Activated CD4-positive, alpha-beta T cell treated with anti-CD3 and anti-CD28 coated beads, Interleukin-2, amount 50 U/mL, for 24 hours (primary cell): ENCODE measurements at places on chromosomes 11 and 22.
A peak's percentile ranks its signal among the peaks of the same experiment; 100 is the strongest.

DNA sequence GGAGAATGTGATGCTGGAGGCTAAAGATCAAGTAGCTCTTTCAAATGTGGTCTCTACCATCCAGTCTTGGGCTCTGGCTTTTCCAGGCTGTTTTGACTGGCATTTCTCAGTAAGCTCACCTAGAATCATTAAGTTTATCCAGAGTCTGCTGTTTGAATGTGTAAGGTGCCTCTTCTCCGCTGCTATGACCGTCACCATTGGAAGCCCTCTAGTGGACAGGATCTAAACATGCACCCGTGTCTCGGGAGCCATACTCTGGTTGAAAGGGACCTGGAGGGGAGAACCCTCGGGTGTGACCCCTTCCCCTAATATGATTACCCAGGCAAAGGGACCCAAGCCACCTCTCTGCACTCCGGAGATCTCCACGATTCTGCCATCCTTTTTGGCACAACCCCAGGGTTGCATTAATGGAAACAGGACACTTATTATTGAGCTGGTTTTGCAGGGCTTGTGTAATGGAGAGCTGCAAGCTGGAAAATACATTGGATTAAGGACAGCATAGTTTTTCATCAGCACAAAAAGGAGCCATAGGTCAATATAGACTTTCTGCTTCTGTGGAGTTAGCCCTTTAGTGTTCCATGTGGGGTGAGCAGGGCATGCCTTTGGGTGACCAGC is 191.0 kb upstream of the LARGE1 start:
- DNase-seq = peak; percentile 0

- DNase-seq = no peak
Observed at GRCh38 chr11:70805243-70805642, 406.9 kb downstream of the CTTN start.

DNA sequence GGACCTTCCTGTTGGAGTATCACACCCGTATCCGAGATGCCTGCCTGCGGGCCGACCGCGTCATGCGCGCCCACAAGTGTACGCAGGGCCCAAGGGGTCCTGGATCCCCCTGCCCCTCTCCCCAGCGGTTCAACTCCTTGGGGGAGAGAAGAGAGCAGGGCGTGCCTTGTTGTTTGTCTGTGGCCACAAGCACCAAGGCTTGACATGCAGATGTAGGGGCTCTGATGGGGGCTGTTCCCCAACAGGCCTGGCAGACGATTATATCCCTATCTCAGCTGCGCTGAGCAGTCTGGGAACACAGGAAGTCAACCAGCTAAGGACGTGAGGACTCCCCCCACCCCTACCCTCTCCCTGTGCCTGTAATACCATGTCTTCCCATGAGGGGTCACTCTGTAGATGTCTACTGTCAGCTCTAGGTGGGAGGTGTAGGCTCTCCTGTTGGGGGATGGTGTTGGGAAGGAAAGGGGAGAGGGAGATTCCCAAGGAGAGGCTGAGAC is 6.8 kb downstream of the CFL1 start:
- DNase-seq = no peak

GRCh38 chr11:2089536-2090165 is 49.5 kb downstream of the IGF2 start:
- no peak for DNase-seq

DNA sequence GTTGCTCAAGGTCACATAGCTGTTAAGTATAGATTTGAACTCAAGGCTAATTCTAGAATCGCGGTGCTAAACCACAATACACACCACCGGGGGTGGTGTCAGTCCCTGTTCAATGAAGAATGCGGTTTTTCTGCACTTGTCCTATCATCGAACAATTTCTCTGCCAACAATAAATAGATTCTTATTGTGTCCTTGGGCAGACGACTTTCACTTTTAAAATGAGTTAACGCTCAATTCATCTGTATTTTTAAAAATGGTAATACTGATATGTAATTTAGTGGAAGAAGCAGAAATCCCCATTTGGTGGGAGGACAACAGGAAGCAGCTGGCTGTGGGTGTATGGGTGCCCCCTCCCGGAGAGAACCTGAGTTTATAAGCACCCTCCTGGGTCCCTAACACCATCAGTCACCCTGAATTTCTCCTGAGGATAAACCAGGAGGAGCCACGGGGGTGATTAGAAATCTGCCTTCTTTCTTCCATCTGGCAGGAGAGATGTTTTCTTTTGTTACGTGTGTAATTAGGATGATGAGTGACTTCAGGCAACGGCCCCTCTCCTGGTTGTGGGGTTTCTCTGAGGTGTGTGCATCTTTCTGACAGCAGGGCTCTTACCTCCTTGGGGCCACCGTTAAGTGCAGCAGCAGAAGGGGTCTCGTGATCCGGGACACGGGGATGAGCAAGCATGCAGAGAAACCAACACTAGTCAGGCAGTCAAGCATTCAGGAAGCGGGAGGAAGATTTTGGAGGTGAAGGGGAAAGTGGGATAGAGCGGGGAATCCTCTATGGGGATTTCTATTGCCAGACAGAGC is 87.7 kb downstream of the GRAMD1B start:
- no peak for DNase-seq

DNA sequence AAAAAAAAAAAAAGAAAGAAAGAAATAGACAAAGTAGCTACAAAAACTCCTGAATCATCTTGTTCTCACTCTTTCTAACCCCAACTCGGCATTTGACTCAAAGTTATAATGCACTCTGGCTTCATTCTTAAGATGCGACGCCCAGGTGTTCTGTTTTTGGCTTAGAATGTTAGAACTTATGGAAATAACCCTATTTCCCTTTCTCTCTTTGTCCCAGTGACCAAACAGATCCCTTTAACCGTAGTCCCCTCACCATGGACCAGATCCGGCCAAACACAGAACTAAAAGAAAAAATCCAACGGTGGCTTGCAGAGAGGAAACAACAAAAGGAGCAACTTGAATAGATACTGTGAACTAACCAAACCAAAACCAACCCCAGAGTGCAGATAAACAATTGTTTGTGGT is 5.3 kb upstream of the ATP5MG start:
- no peak for DNase-seq

DNA sequence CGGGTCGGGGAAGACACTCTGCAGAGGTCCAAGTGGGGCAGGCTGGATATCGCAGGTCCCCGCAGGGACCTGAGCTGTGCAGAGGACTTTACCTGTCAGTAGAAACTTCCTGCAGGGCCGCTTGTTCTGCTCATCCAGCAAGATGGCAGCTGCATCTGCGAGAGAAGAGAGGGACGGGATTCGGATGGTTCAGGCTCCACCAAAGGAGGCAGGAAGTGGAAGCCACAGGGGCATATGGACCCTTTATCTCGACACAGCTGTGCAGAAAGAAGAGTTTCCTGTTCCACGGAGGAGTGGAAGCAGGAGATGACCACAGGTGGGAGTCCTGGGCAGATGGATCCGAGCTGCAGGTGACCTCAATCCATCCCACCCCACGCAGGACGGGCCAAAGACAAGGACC is 22.5 kb downstream of the CABP7 start:
- no peak for DNase-seq

- no peak for DNase-seq
Observed at GRCh38 chr11:61701242-61701886, 21.2 kb downstream of the DAGLA start.

DNA sequence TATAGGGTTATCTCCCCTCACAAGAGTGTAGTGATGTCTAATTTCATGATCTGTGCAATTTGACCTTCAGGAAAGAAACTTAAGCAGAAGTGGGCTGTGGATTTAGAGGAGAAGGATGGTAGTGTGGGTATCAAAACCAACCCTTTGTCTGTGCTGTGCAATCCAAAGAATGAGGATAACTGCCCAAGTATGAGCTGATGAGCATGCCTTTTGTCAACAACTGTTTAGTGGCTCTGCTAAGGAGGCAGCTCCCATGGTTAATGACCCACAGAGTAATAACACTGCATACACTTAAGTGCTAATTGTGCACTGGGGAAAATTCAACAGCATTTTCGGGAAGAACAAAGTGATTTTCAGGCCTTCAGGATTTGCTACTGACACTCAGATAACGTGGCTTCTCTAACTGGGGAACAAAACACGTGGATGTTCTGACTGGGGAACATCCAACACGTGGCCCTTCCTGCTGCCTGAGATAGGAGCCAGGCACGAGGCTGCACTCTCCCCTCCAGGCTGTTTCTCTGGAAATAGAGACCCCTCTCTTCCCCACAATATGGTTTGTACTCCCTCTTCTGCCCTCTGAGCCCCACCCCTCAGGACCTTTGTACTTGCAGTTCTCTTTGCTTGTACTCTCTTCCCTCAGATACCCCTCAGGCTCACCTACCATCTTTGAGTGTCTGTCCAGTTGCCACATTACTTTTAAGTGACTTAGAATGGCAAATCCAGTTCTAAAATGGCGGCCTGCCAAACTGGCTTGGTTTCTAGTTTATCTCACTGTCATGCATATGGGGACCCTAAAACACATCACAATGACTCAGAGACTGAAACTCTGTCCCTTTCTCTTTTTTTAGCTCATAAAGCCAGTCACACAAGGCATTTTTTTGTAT is 234.9 kb upstream of the POU2AF2 start:
- no peak for DNase-seq

DNA sequence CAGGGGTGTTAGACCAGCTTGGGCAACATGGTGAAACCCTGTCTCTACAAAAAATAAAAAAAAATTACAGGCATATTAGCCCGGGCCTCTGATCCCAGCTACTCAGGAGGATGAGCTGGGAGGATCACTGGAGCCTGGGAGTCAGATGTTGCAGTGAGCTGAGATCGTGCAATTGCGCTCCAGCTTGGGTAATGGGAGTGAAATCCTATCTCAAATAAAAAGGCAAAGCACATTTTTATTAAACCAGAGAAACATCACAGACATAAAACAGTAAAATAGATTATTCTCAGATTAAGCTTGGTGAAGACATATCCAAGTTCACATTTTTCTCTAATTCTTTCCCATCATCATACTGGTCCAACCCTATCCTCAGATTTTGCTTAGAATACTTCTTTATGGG is 30.1 kb upstream of the XBP1 start:
- no peak for DNase-seq

DNA sequence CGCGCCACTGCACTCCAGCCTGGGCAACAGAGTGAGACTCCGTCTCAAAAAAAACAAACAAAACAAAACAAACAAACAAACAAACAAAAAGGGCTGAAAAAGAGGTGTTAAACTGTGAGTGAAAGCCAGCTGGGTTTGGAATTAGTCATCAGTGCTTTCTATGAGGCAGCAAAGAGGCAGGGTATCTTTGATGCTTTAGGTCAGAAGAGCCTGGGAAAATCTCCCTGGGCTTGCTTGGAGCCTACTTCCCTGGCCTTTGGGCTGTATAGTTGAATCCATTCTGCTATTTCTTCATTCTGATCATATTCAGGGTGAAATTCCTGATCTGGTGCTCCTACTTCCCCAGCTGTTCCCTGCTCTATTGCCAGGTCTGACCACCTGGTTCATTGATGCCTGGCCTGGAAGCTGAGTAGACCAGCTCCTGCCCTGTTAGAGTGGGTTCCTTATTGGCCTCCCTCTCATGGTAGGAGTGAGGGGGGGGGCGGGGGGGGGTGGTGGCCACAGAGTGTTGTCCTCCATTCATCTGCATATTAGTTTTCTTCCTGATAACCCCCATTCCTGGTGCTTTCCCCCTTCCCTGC is 65.6 kb downstream of the INSC start:
- no peak for DNase-seq

- DNase-seq = no peak
Observed at GRCh38 chr22:31604746-31605705, 57.0 kb downstream of the PISD start.

GRCh38 chr11:39741066-39741465 is 1718.4 kb downstream of the LRRC4C start:
- no peak for DNase-seq

GRCh38 chr11:20090654-20091374 is 69.5 kb downstream of the DBX1 start:
- no peak for DNase-seq

- DNase-seq = no peak
Observed at GRCh38 chr11:79902493-79902892, 461.7 kb upstream of the TENM4 start.

DNA sequence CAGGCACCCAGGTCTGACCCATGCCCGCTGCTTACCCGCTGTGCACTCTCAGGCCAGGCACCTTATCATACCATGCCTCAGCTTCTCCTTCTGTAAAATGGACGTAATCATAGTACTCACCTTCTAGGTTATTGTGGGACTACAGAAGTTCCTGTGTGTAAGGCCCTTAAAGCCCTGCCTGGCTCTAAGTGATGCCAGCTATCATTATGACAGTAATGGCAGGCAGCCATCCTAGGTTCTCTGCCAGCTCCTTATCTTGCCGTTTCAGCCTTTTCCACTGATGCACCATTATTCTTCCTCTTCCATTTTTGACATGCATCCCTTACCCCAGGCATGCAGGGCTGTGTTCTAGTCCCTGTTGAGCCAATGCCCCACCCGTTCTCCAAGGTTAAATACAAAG is 57.9 kb downstream of the DBX1 start:
- no peak for DNase-seq

DNA sequence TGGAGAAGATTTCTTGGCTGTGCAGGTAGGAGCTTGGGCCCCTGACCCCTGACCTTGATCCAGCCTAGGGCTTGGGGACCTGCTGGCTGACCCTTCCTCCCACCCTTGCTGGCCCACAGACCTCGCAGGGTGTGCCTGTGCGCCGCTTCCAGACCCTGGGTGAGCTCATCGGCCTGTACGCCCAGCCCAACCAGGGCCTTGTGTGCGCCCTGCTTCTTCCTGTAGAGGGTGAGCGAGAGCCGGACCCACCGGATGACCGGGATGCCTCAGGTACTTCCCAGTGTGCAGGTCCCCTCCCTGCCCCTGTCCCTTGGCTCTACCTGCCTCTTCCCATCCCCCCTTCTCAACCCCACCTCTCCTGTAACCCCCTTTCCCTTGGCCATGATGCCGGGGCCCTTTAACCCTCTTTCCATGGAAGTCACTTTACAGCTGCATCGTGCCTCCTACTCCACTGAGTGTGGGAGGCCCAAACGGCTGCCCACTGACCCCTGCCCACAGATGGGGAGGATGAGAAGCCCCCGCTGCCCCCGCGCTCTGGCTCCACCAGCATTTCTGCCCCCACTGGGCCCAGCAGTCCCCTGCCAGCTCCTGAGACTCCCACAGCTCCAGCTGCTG is 3.8 kb downstream of the INPPL1 start:
- DNase-seq = no peak

DNA sequence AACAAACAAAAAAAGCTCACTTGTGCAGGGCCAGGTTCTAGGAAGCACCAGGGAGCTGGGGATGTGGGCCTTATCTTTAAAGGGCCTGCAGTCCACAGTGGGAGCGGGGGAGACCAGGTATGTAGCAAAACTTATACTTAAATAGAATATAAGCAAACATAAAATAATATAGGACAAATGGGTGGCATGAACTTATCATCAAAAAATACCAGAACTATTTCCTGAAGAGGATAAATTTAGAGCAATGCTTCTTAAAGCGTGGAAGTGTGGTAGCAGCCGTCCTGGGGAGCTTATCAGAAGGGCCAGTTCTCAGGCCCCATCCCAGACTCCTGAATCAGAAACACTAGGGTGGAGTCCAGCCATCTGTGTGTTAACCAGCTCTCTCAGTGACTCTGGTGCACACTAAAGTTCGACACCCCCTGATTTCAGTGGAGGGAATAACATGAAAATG is 9.3 kb downstream of the VPS26B start:
- no peak for DNase-seq
